ENCODE measurements at places on chromosomes 7 and 10. TPM values are rescaled to one million over a fixed set of nuclear protein-coding genes. Genes with fewer than 3 reads are reported as not detected.
A peak's percentile ranks its signal among the peaks of the same experiment; 100 is the strongest.

The CCL24 gene
- total RNA-seq, result not detected

- H3K4me1 ChIP-seq, result no peaks in the 10 kb centered on the region
- H3K4me3 ChIP-seq, result no peak overlapping the region
- DNase-seq, result no peak
- no peak overlapping the region for H3K27ac ChIP-seq
- H3K36me3 ChIP-seq, result no peaks in the 10 kb centered on the region
- no peaks in the 10 kb centered on the region for H3K27me3 ChIP-seq
These were observed 255.9 kb upstream of the GRB10 start for GRCh38 chr7:51038573-51038972.

DNA sequence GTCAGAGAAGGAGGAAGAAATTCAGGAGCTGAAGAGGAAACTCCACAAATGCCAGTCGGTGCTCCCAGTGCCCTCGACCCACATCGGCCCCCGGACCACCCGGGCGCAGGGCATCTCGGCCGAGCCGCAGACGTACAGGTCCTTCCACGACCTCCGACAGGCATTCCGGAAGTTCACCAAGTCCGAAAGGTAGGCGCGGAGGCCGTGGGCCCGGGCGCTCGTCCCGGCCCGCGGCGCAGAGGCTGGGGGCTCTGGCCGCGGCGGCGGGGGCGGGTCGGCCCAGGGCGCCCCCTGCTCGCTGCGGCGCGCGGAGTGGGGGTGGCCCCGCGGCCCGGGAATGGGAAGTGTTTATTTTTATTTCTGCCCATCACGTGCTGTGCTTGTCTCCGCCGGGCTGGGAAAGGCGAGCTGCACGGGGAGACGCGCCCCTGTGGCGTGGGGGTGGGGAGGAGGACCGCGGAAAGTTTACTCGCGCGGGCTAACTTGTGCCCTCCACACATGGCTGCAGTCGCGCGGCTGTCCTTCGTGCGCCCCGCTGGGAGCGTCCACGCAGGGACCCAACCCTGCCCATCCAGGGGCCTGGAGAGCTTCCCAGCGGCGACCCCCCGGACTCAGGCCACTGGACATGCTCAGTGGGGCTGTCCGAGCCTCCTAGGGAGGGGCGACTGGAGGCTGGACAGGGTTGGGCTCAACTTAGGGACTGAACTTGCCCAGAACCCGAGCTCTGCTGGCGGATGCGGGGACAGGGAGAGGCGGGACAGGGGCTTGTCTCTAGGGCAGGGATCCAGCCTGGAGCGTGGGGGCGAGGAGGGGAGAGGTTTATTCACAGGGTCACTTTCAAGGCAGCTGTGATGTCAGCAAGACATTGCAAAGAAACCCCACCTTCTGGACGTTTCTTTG is 82.6 kb upstream of the PRKG1 start:
- H3K4me3 ChIP-seq, result peak overlapping the region; percentile 54
- no peak overlapping the region for H3K27ac ChIP-seq
- H3K36me3 ChIP-seq, result no peaks in the 10 kb centered on the region
- H3K4me1 ChIP-seq, result peaks cover 4% of the 10 kb centered on the region
- DNase-seq, result no peak

DNA sequence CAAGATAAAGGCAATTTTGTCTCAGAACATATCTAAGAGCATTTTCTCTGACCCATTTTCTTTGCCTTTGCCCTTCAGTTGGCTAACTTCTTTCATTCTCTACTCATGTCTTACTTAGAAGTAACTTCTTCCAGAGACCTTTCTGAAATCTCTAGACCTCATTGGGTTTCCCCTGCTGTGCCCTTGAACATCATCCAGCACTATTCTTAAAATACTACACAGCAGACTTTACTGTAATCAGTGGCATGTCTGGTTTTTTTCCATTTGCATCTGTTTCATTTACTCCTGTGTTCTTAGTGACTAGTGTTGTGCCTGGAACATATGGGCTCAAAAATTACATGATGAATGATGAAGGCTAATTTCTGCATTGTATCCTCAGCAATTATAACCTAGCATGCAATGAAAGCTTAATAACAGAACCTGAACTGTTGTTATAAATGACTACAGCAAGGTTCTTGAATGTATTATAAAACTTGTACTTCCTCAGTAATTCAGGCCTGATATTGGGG is 301.9 kb downstream of the CDK14 start:
- no peaks in the 10 kb centered on the region for H3K36me3 ChIP-seq
- DNase-seq, result no peak
- H3K27me3 ChIP-seq, result no peaks in the 10 kb centered on the region
- H3K4me1 ChIP-seq, result no peaks in the 10 kb centered on the region
- H3K4me3 ChIP-seq, result no peak overlapping the region

The EIF3B gene
- 256 TPM for total RNA-seq

GRCh38 chr7:17488829-17489228 is 190.4 kb downstream of the AHR start:
- H3K27ac ChIP-seq, result no peak overlapping the region
- H3K36me3 ChIP-seq, result no peaks in the 10 kb centered on the region
- H3K4me3 ChIP-seq, result no peak overlapping the region

The CHAT gene
- total RNA-seq, result not detected

- no peak for DNase-seq
- peaks cover 1% of the 10 kb centered on the region for H3K27me3 ChIP-seq
- no peak overlapping the region for H3K27ac ChIP-seq
- H3K4me1 ChIP-seq, result no peaks in the 10 kb centered on the region
These were observed 139.9 kb upstream of the ZNF438 start for GRCh38 chr10:31171402-31172083.

The ARHGEF5 gene
- total RNA-seq, result 7.5 TPM

- H3K36me3 ChIP-seq, result peaks cover 35% of the 10 kb centered on the region
- H3K27ac ChIP-seq, result no peak overlapping the region
- H3K27me3 ChIP-seq, result no peaks in the 10 kb centered on the region
- H3K4me3 ChIP-seq, result no peak overlapping the region
- no peak for DNase-seq
- H3K4me1 ChIP-seq, result no peaks in the 10 kb centered on the region
These were observed 73.6 kb upstream of the DNAJB6 start for GRCh38 chr7:157263156-157263555.

DNA sequence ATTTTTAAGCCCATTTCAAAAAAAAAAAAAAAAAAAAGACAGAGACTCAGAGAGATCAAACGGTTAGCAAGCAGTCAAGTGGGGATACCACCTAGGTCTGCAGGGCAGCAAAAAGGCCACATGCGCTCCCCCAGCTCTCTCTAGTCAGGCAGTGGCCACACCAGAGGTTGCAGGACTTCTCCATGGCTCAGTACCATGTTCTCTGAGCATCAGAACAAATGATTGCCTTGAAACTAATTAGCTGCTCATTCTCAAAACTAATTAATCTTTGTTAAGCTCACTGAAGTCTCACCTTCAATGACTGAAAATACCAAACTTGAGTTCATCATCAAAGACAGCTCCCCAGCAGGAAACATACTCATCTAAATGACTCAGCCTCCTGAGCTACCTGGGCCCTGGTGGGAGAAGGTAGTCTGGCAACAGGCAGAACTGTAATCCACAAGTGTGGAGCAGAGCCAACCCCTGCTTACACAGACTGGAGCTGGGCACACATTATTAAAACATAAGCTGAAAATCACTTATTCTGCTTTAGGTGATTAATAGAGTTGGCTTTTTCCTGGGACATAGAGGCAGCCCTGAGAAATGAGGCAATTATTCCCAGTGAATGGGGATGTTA is 319.6 kb downstream of the GRID1 start:
- peak; percentile 42 for DNase-seq
- peak overlapping the region; percentile 23 for H3K27ac ChIP-seq
- no peak overlapping the region for H3K4me3 ChIP-seq
- peaks cover 28% of the 10 kb centered on the region for H3K27me3 ChIP-seq

- peaks cover 17% of the 10 kb centered on the region for H3K27me3 ChIP-seq
- peaks cover 40% of the 10 kb centered on the region for H3K4me1 ChIP-seq
- DNase-seq, result no peak
- no peak overlapping the region for H3K27ac ChIP-seq
These were observed 160.6 kb downstream of the DNAJB6 start for GRCh38 chr7:157497367-157497743.

DNA sequence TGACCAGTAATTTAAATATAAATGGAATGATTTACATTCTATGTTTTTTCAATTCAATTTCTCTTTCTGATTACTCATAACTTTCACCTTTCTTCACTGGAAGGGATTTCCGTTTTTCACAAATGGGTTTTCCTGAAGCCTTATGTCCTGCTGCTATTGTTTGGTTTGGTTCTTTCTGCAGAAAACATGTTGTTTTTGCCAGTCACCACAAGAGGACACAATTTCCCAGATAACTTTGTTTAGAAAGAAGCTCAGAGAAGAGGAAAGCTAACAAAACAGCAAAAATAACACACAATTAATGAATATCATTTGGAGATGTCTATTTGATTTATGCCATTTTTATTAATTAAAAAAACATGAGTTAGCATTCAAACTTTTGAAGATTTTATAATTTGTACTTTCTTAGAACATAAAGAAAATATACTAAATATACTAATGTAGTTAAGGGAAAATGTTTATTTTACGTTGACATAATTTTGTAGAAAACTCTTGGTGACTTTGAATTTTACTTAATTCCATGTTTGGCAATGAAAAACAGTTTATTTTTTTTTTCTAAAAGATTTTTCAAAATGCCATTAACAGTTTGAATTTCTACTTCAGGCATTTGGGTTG is 4.6 kb upstream of the TWIST1 start:
- peaks cover 32% of the 10 kb centered on the region for H3K27me3 ChIP-seq
- H3K27ac ChIP-seq, result no peak overlapping the region
- H3K36me3 ChIP-seq, result no peaks in the 10 kb centered on the region
- no peak for DNase-seq
- H3K4me3 ChIP-seq, result no peak overlapping the region

DNA sequence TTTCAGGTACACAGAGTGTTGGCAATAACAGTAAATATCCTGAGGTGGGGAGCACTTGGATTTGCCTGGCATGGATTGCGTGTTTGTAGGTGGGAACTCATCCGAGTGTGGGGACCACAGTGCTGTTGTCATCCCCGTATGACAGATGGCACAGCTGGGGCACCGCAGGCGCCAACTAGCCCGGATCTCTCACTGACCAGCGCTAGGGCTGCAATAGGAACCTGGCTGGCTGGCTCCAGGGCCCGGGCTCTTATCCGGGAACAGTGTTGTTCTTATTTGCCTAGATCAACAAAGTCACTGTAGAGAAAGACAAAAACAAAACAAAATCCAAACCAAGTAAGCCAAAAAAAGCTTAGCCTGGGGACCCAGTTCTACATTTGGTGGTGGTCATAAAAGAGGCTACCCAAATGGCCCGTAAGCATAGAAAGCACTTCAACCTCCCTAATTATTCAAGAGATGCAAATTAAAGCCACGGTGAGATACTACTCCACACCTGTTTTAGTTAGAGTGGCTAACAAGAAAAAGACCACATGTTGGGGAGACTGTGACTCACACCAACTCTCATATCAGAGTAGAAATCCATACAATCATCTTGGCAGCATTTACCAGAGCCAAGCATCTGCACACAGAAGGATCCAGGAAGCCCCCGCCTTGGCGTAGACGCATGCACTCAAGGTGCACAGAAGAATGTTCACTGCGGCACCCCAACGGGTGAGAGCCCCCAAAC is 27.2 kb upstream of the PFKFB3 start:
- H3K4me1 ChIP-seq, result peaks cover 60% of the 10 kb centered on the region
- DNase-seq, result peak; percentile 16
- peaks cover 38% of the 10 kb centered on the region for H3K36me3 ChIP-seq
- peak overlapping the region; percentile 58 for H3K27ac ChIP-seq

The UCMA gene
- not detected for total RNA-seq

The C1QL3 gene
- total RNA-seq, result not detected

GRCh38 chr10:98030093-98030821 is at the start of gene CRTAC1:
CRTAC1 (minus strand) TSS chr10:98030621; CDS start chr10:98030472, 149 bp downstream.
- peaks cover 67% of the 10 kb centered on the region for H3K27me3 ChIP-seq
- H3K4me1 ChIP-seq, result peaks cover 4% of the 10 kb centered on the region
- no peak within 1 kb of the TSS for H3K27ac ChIP-seq
- no peak within 1 kb of the TSS for H3K4me3 ChIP-seq
- no peaks in the 10 kb centered on the region for H3K36me3 ChIP-seq
- DNase-seq, result peak; percentile 12

The NEUROG3 gene
- 1.3 TPM for total RNA-seq
